Fibroblast of skin of left quadriceps (primary cell): ENCODE measurements at places on chromosomes 13 and 19.

GRCh38 chr19:56572589-56572988 is 5.3 kb downstream of the ZNF470 start:
- no peak for DNase-seq

- DNase-seq, result no peak
These were observed 5.0 kb downstream of the GFY start for GRCh38 chr19:49430172-49430677.

DNA sequence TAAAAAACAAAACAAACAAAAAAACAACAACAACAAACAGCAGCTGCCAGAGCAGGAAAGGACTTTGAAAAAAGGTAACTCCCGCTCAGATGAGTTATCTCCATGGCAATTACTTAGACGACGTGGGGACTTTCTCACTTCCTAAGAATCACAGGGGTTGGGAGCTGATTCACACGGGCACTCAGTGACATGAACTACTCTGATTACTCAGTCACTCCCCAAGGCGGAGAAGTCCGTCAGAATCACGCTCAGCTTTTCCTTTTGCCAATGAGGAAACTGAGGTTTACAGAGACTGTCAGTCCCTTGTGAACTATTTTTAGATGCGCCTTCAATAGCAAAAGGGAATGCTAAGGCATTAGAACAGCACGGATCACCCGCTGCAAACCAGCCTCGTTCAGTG is 32.3 kb upstream of the MATK start:
- DNase-seq, result no peak

GRCh38 chr19:42683917-42684513 is 56.3 kb downstream of the PSG3 start:
- DNase-seq, result peak; percentile 3

- no peak for DNase-seq
These were observed 555.9 kb downstream of the DIAPH3 start for GRCh38 chr13:59607780-59608233.

GRCh38 chr13:43071824-43072223 is 48.4 kb downstream of the DNAJC15 start:
- no peak for DNase-seq
